NCI-H146 (cell line): ENCODE measurements at places on chromosomes 4 and X.

- no peak for DNase-seq
Observed at GRCh38 chr4:54741202-54741601, 83.4 kb downstream of the KIT start.

GRCh38 chrX:7247346-7247745 lies 99.4 kb upstream of the PUDP start:
- no peak for DNase-seq

GRCh38 chrX:53357799-53358530 lies 64.5 kb downstream of the SMC1A start:
- peak; percentile 5 for DNase-seq

- DNase-seq: no peak
Observed at GRCh38 chr4:133151691-133152329, 2.7 kb downstream of the PCDH10 start.

DNA sequence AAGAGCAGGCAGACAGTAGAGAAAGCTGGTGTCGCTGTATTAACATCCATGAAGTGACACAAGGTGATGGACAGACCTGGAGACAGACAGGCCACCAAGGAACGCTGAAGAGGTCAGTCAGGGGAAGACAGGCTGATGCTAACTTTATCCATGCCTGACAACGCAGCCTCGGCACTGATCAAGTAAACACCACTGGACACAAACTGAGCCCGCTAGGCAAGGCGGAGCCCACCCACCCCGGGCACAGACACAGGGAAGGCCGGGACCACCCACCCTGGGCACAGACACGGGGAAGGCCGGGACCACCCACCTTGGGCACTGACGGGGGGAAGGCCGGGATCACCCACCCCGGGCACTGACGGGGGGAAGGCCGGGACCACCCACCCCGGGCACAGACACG lies 18.8 kb downstream of the PPP2R3B start:
- no peak for DNase-seq

GRCh38 chrX:103697687-103698086 lies 11.2 kb upstream of the MORF4L2 start:
- no peak for DNase-seq

DNA sequence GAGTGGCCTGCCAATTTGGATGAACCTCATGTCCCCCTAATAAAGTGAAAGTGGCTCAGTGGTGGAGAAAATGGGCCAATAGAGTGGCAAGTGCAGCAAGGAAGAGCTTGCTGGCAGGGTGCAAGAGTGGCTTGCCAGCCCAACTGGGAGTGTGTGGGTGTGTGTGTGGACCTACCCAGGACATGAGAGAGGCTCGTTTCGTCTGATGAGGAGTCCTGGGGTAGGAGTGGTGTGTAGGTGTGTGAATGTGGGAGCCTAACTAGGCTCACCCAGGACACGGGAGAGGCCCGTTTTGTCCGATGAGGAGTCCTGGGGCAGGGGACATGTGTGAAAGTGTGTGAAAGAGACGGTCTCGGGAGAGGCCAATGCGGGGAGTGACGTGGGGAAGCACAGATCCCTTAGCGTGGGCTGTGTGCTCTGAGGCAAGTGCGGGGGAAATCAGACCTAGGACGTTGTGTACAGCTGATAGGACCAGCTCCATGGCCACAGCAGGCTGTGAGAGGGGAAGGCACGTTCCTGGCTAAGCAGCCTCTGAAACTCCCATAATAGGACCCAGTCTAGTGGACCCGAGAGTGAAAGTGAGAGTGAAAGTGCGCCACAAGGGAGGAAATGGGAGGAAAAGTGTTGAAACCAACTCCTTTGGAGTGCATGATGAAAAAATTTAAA lies 5.3 kb downstream of the GAGE10 start:
- DNase-seq: no peak

DNA sequence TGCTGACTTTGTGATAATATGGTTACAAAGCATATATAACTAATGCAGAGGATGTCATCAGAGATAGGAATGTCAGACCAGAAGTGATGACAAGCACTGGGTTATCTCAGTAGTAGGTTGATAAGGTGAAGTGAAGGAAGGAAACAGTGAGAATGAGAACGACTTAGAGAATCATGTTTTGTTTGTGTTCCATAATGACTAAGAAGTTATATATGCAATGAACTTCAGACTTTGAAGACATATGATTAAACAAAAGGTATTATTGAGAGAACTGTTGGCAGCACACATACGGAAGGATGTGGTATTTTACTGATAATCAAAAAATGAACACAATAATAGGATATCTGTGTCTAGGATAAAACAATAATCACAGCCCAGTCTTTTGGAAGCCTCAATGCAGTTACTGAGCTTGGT lies 18.3 kb upstream of the HHIP start:
- no peak for DNase-seq

DNA sequence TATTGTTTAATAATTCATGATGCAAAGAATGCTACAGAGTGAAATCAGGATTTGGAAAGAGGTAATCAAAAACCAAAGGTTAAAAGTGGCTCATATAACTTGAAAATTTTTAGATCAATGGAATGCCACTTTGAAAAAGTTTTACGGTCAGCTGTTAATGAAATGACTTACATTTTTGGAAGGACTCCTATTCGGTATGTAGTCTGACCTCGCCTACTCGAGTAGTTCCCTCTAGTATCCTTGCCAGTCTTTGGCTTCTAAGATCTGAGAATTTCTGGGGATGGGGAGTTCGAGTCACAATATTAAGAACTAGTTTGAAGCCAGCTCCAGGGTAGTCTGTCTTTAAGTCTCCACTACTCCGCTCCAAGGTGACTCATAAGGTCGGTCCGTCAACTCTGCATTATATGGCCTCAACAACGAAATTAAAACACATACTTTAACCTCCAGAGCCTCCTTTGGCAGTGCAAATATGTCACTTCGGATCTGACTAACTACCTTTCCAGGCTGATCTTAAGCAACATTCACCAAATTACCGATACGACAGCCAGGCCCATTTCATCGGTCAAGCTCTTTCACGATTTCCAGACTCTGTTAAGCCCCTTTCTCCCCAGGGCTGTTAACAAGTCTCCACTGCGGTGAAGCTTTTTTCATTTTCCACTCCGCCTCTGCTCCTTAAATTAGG lies 733 bp upstream of the NAA15 start:
- peak; percentile 33 for DNase-seq

GRCh38 chr4:41154814-41155177 lies 59.5 kb downstream of the APBB2 start:
- DNase-seq: no peak

DNA sequence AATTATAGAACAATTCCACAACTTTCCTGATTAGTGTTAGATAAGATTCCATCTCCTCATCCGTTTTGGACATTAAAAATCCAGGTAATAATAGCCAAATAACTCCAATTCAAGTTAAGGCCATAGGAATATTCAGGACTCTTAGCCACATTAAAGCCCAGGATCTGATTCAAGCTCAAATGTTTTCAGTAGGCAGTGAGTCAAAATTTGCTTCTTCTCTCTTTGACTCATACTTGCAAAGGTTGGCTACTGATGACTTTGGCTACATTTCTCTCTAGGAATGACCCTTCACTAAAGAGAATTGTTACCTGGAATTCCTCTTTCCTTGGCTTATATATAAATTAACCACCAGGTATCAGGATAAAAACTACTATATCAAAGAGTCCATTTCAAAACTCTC lies 354.9 kb upstream of the HS3ST1 start:
- no peak for DNase-seq

- DNase-seq: peak; percentile 86
Observed at GRCh38 chr4:16066586-16067128, 17.2 kb downstream of the PROM1 start.

DNA sequence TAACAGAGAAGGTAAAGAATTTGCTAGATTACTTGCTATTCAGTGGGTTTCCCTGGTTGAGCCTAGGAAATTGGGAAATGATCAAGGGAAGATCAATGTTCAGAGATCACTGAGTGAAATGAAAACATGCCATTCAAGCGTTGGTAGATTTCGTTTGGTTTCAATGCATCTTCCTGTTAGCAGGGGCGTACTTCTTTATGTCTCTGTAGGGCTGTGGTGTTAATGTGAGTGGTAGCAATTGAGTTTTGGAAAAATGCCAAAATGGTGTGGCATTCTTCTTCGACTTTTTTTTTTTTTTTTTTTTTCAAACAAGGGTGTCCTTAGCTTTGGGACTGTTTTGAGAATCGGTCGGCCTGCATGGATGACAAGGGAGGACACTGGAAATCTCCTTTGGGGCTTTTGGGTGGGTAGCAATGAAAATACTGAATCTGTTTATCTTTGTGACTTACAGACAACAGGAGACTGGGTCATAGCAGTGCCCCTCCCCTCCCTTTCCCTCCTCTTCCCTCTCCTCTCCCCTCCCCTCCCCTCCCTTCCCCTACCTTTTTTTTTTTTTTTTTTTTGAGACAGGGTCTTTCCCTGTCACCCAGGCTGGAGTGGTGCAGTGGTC lies 50.4 kb downstream of the SPRY1 start:
- peak; percentile 65 for DNase-seq

GRCh38 chrX:22585831-22586230 lies 313.1 kb downstream of the CBLL2 start:
- DNase-seq: no peak

DNA sequence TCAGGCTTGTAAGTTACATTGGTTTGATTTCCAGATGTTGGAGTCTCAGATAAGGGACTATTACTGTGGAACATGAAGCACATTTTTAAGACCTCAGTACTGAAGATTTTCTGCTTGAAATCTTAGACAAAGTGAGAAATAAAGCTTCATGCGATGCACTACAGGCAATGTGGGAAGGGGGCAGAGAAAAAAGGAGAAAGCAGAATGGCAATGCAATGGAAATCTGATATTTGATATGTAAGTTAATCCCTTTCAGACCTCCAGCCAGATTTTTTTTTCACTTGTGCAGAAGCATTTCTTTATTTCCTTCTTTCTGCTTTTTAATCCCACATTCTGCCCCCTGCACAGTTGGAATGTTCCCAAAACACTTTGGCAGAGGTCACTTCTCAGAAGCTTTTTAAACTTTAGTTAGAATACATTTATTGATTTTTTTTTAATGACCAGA lies 174.3 kb downstream of the ADGRL3 start:
- DNase-seq: no peak
